ENCODE measurements at places on chromosomes 12 and 14.

DNA sequence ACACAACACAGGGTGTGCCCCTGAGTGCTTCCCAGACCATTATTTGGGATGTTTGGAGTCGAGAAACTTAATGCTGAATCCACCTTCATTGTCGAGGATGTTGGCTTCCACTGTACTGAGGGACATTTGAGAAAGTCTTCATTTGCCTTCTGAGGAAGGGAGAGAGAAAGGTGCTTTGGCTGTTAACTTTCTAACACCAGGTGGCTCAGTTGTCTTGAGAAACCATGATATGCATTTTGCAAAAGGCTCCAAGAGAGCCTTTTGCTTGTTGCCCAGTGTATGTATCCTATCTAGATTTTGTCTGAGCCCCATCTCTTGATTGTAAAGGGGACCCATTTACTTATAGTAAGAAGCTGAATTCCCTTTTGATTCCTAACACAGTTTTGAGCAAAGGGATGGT lies 28.6 kb upstream of the NRXN3 start:
- no peak for DNase-seq

- no peak for DNase-seq
Observed at GRCh38 chr12:80593766-80594165, 113.7 kb upstream of the MYF6 start.

DNA sequence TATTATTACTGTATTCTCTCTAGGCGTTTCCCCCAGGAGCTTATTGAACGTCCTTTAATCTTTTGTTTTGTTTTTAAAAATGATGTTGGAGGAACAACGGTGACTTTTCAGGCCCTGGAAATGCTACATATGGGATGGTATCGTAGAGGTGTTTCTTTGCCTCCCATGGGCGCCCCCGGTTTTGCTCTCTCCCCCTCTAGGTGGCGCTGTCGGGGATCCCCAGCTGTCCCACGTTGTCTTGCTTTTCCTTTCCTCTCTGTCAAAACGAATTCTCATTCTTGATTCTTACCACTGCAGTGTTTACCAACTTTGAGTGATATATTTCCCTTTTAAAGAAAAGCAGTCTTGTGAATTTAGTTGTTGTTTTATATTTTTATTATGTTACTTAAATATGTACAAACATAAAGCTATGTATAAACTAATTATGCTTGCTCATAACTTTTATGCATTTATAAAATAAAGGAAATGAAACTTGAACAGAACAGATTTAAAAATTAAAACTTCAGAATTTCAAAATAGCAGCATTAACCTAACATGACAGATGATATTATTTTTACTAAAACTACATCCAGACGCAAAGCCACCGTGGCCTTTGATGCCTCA lies 171.9 kb downstream of the RGS6 start:
- DNase-seq = no peak

- DNase-seq = no peak
Observed at GRCh38 chr14:71267691-71268090, 360.4 kb downstream of the PCNX1 start.

DNA sequence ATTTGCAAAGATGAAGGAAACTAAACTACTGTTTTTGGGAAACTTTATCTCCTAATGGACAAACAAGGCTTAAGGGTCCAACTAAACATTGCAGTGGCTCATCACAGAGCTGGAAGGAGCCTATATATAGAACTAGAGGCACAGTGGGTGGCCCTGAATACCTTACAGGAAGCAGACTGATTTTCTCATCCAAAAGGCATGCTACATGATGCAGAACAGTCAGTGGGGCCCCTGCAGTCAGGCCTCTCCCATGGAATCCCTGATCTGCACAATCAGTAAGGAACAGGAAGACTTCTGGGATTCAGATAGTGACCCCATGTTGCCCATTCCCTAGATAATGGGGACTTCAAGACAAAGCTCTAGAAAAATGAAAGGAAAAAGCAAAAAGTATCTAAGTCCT lies 1.9 kb upstream of the LLPH start:
- no peak for DNase-seq

- DNase-seq = peak; percentile 42
Observed at GRCh38 chr14:58571769-58572472, 65.8 kb upstream of the DACT1 start.

DNA sequence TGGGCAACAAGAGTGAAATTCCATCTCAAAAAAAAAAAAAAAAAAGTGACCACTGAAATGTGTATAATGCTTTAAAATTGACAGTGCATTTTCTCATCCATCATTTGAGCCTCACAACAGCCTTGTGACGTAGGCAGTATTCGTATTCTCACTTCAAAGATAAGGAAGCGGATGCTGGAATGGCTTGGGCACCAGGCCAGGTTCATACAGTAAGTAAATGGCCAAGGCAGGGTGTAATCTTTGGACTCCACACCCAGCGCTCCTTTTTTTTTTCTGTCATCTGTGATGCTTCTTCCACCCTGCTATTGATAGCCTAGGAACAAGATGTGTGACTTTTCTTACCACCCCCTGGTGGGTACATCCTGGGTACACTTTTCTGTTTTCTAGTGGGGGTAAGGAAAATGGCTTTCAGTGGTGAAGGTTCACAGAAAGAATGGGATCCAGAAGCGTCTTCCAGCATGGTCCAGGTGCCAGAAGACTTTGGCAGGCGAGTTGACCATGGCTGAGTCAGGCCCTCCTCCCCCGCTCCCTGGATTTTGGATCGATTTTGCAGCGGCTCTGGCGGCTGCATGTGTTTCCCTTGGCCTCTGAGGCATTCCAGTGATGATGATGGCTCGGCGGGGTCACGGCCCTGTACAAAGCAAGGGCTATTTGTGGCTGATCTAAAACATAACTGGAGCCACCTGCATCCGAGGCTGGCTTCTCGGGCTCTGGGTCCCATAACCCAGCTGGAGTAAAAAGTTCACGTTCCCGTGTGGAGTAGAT lies 110.6 kb downstream of the CACNA1C start:
- DNase-seq = peak; percentile 94

DNA sequence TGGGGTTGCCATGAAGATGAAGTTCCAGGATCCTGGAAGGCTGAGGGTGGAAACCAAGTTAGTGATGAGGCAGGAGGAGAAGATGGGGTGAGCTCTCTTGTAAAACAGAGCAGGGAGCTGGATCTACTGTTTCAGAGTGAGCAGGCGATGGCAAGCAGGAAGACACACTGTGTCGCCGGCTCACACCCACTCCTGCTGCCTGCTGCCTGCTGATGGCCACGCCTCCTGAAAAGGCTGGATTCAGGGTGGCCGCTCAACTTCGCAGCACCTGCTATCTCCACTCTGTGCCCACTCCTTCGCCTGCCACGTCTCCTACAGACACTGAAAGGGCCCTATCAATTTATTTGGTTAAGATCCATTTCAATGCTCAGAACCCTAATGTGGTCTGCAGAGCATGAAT lies 96.1 kb downstream of the RBM19 start:
- no peak for DNase-seq

GRCh38 chr12:76020731-76021672 lies 10.6 kb downstream of the PHLDA1 start:
- DNase-seq = no peak

GRCh38 chr14:105600939-105601359 lies 74.6 kb downstream of the TMEM121 start:
- DNase-seq = no peak

GRCh38 chr14:56903304-56903969 lies 93.2 kb upstream of the OTX2 start:
- DNase-seq = no peak

GRCh38 chr14:95402176-95402575 lies 82.5 kb upstream of the CLMN start:
- no peak for DNase-seq

DNA sequence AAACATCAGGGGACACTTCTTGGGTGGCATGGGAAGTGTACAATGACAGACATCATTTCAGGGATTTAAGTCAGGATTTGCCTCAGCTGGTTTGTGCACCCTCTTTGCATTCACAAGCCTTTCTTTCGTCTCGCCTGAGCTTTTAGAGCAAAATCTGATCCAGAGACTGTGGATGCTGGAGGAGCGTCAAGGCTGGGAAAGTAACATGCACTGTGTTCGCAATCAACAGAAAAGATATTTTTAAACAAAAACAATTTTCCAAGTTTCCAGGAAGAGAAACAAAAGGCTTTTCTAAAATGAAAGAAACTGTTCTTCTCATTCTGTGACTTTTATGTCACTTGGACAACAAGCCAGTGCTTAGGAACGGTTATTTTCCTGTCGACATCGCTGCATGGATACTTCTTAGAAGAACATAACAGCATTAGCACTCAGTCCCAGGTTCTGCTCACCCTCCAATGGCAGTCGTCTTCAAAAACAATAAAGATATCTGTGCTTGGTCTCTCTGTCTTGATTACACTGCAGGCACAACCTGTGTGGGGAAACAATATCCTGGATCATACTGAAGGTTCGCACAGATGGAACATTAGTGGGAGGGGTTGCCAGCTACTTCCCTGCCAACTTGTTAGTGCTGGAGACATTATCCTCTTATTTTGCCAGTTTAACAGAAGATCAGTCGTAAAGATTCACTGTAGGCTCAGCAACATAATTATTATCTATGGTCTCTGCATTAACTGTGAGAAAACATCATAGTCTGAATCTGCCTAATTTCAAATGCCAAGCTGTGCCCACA lies 403.3 kb upstream of the ATP2B1 start:
- peak; percentile 43 for DNase-seq

GRCh38 chr14:76656592-76656991 lies 104.7 kb upstream of the VASH1 start:
- no peak for DNase-seq

DNA sequence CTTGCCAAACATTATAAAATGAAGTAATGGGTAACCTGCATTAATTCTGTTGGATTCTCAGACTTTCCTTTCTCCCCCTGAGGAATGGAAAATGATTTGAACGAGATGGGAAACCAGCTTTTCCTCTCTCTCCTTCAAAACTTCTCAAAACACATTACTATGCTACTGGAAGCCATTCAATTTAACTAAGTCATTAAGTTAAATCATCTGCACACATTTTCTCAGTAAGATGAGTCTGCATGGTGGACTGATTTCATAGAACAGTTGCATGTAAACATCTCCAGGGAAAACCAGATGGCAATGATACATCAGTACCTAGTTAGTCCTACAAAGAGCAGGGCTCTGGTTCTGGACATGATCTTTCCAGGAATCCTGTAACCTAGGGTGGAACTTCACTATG lies 59.9 kb downstream of the BMP4 start:
- no peak for DNase-seq

DNA sequence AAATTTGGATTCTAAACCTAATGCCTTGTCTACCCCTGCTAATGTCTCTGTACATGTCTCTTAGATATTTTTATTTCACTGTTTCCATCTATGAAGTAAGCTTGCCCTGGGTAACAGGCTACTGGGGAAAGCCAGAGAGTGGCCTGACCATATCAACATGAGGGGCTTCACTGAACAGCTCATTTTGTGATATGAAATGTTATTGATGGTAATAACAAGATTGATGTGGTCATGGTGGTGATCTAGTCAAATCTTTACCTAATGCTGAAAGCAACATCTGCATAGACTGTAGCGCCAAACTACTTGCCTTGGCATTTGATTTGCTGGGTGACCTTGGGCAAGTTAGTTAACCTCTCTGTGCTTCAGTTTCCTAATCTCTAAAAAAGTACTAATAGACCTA lies 9.9 kb upstream of the DYRK2 start:
- DNase-seq = no peak

DNA sequence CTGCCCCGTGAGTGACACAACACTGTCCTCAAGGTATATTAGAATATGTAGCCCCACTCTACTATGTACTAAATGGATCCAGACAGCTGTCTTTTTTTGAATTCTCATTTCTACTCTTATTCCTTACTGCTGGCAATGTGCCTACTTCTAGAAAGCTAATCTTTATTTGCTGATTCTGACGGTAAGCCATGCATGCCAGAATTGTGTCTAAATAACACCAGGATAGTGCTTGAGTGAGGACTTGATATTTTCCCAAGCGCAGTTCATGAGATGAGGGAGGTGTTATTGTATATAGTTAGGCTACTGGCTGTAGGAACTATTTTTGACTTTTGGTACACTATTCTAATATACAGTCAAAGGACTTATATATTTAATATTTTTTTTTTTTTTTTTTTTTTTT lies 316.2 kb upstream of the NAV3 start:
- no peak for DNase-seq

DNA sequence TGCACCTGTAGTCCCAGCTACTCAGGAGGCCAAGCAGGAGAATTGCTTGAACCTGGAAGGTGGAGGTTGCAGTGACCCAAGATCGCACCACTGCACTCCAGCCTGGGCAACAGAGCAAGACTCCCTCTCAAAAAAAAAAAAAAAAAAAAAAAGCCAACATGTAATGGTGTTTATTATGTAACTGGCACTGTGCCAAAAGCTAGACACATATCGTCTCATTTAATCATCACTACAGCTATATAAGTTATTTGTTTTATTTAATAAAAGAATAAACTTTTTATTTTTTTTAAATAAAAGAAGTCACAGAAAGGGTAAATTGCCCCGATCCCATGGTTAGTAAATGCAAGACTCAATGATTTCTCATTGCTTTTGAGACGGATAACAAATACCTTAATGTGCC lies 76.9 kb downstream of the PTCSC3 start:
- DNase-seq = no peak

GRCh38 chr12:25459541-25459951 lies 93.5 kb downstream of the LMNTD1 start:
- no peak for DNase-seq

GRCh38 chr14:49962621-49963020 lies 69.7 kb downstream of the ARF6 start:
- no peak for DNase-seq

GRCh38 chr12:10252201-10252600 lies 39.5 kb downstream of the GABARAPL1 start:
- no peak for DNase-seq

DNA sequence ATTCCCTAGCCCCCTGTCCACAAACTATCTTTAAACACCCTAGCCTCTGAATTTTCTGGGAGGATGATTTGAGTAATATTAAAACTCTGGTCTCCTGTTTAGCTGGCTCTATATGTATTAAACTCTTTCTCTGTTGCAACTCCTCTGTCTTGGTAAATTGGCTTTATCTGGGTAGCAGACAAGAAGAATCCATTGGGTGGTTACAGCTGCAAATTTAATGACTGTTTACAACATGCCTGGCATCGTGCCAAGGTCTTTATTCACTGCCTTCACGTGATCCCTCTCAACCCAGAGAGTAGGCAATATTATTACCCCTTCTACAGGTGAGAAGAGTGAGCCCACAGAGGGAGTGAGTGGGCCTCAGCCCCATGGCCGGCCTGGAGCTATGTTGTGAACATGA lies 77.8 kb upstream of the MYL2 start:
- DNase-seq = no peak

DNA sequence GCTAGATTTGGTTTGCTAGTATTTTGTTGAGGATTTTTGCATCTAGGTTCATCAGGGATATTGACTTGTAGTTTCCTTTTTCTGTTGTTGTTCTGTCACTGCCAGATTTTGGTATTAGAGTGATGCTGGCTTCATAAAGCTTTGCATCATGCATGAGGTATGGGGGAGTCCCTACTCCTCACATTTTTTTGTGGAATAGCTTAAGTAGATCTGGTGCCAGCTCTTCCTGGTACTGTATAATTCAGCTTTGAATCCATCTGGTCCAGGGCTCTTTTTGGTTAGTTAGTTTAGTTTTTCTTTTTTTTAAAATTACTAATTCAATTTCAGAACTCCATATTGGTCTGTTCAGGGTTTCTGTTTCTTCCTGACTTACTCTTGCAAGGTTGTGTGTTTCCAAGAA lies 59.4 kb downstream of the LRRIQ1 start:
- no peak for DNase-seq
